B cell (primary cell): ENCODE measurements at places on chromosomes 1 and 21.
A peak's percentile ranks its signal among the peaks of the same experiment; 100 is the strongest.

GRCh38 chr1:109255678-109256077 lies 6.3 kb downstream of the CELSR2 start:
- DNase-seq = no peak

DNA sequence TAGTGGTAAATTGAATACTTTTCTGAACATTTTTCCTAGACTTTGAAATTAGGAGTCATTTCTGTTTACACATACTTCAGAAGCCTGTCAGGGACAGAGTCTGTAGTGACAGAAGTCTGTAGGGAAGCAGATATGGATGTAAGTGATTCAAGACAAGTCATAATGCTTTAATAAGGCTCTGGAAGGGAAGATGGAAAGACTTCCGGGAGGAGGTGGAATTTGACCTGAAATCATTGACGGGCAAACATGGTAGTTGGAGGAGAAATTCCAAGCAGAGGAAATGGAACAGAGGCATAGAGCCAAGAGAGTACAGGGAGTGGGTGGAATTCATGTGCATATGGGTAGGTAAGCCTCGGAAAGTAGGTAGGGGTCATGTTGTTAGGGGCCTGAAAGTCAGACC lies 22.5 kb downstream of the CAMTA1 start:
- no peak for DNase-seq

- DNase-seq = peak; percentile 46
Observed at GRCh38 chr1:31715087-31715872, 11.5 kb upstream of the COL16A1 start.

GRCh38 chr1:232748910-232749368 lies 56.3 kb upstream of the MAP10 start:
- DNase-seq = no peak
